Ureter (tissue), 1 donor: ENCODE measurements at places on chromosomes 7 and 10. TPM values are rescaled to one million over a fixed set of nuclear protein-coding genes. Genes with fewer than 3 reads are reported as not detected.

DNA sequence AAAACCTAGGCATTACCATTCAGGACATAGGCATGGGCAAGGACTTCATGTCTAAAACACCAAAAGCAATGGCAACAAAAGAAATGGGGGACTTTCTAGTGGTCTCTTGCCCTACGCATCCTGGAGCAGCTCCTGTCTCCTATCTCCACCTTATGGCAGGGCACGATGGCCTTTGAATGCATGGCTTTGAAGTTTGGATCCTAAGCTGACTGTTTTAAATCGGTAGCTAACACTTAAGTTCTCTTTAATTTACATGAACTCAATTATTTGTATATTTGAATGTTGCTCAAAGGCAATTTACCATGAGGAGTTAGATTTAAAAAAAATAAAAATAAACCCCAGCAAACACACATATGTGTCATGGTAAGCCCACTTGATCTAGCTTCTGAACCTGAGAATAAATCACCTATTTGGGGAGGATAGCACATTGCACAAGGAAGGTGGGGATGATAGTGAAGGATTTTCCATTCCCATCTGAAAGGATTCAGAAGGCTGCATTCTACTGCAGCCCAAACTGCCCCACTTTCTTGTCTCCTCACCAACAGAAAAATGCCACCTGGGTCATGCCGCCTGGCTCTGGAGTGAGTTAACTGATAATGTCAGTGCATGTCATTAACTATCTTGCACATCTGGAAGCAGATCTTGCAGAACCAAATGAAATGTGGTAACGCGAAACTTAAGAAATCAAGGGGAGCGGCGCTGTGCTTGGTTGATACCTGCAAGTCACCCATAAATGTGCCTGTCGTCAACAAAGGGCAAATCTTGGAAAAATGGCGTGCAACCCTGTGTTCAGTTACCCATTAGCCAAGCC, 12.4 kb downstream of the KLF6 start:
- no peak for DNase-seq

- DNase-seq, result no peak
These were observed 40.4 kb downstream of the PHTF2 start for GRCh38 chr7:77838929-77839491.

DNA sequence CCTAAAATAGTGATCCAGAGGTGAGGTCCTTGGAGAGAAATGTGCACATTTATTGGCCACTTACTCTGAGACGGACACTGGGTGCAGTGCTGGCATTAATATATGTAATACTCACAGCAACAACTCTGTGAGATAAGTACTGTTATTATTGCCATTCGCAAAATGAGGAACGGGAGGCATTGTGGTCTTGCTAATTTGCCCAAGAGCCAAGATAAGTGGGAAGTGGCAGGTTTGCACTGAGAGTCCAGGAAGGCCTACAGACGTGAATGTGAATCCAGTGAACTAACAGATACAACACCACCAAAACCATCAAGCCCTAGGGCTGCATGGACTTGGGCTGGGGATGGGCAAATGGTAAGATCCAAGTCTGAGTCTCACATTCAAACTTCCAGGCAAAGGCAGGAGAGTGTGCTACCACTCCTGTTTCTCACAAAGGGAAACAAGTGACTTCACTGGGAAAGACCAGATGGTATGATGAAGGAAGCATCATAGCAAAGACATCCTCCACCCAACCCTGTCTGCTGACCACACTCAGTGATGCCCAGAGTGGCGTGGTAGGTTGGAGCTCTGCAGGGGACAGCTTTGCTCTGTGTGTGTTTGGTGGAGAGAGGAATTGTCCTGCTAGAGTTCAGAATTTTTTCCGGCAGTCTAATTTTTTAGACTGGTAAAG, 19.2 kb downstream of the TMEM273 start:
- no peak for DNase-seq

DNA sequence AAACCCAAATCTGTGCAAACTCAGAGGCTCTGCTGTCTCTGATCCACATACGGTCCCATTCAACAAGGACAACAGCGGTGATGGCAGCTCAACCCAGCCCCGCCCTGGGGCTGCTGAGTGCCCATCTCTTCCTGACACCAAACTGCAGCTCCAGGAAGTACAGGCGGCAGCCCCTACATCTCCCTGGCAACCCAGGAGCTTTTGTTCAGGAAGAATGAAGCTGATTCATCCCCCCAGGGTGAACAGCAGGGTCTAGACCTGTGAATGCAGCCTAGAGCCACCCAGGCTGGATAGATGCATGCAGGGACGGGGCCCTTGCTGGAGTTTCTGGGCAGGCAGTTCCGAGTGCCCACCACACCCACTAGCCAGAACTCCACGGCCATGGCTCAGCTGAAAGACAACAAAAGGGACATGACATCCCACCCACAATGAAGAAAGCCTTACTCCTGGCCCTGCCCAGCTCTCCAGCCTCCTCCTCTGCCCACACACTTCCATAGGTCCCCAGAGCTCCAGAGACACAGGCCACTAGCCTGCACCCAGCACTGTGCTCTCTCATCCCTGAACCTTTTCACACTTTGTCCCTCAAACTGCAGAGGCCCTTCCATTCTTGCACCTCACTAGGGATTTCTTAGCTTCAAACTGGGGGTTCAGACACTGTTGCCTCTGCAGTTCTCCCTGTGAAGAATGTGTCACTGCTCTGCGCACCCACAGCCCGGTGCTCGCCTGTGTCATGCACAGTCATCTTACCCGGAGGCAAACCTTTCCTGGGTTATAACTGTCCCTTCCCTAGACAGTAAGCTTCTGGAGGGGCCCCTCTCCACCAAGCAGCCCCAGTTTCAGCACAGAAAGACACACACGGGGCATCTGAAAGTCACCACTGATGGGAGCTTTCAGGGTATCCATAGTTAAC, 99.1 kb downstream of the GRID1 start:
- peak; percentile 28 for DNase-seq

GRCh38 chr7:141039376-141039775, 24.6 kb upstream of the MRPS33 start:
- no peak for DNase-seq

- DNase-seq, result no peak
These were observed 29.8 kb downstream of the PDGFA start for GRCh38 chr7:489876-490275.

GRCh38 chr7:88314061-88314491, 7.4 kb upstream of the STEAP4 start:
- DNase-seq, result no peak

DNA sequence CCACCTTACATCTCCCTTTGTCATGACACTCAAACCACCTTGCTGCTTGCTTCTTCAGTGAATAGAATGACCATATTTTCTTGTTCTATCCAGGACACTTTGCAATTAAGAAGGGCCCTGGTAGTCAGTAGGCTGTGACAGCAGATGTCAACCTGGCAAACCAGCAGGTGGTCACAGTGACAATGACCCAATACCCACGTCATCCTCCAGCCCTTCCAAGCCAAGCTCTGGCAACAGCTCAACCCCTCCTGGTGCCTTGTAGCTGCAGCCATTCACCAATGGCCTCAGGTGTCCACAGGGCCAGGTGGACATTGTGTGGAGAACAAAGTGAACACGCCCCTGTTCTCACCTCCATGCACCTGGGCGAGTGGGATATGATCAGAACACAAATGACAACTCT, 87.6 kb upstream of the MACROH2A2 start:
- DNase-seq, result no peak

DNA sequence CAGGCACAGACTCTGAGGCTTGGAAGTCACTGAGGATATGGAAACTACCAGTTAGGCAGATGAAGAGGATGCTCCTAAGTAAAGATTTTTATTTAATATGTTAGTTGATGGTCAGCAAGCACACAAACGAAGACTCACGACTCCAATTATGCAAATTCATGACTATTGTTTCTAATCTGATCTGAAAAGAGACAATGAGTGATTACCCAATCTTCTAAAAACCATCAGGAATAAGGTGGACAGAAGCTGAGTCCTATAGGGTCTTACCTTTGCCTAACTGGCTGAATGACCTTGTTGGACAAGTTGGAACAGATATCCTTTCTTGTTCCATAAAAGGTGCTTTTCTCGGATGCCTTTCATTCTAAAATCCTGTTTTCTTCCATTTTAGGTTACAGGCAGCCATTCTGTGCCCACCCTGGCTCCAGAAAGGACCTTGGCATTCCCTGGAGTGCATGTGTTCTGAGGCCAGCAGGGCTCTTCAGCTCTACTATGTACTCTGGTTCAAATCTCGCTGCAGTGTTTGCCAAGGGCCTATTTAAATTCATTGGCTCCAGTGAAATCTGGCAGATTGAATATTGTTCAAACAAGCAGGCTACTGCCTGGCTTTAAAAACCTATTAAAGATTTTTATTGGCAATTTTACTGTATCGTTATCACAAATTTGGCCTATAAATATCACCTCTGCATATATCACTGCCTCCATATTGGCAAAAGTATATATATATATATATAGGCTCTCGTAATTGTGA, 77.5 kb downstream of the SLC25A13 start:
- no peak for DNase-seq

GRCh38 chr7:37417107-37417474, 31.6 kb downstream of the ELMO1 start:
- DNase-seq, result no peak

DNA sequence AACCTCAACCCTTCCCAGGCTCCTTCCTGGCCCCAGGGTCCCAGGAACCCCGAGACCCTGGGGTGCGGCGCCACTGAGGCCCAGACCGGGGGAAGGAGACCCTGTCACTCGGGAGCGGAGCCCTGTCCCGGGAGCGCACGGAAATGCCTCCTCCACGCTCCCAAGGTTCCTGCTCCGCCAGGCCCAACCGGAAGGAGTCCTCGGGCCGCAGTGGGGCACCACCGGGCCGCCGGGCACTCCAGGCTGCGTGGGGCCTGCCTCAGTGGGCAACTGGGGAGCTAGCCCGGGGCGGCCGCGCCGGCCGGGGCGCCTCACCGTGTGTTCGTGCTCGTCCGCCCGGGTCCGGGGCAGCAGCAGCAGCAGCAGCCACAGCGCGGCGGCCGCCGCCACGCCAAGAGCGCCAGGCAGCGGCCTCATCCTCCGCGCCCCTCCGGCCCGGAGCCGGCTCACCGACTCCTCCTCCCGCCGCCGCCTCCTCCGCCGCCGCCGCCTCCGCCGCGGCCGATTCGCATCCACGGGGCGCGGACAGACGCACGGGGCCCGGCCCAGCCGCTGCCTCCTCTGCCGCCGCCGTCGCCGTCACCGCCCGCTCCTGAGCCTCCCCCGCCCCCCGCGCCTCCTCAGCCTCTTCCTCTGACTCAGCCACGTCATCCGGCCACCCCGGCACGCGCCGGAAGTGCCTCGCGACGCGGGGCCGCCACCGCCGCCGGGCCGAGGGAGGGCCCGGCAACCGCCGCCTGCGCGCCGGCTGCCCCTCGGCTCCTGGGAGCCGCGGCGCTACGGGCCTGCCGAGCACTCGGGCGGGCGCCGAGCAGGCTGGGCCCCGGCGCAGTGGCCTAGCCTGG, at the start of gene TM9SF3:
Gene TM9SF3 (minus strand): TSS at position 594 of the 845 bp plus-strand sequence. CDS start 177 bp downstream, at position 417.
- peak; percentile 94 for DNase-seq

Gene DEPP1
- total RNA-seq, result 62.7 TPM

Gene TMEM196
- total RNA-seq, result 0.31 TPM

Gene GIMAP6
- 26.3 TPM for total RNA-seq

Gene HERC4
- 79.5 TPM for total RNA-seq

Gene RTKN2
- 0.78 TPM for total RNA-seq

Gene NOS3
- 50.7 TPM for total RNA-seq

Gene SEMA3A
- total RNA-seq, result 8.1 TPM

Gene BTBD16
- total RNA-seq, result 51.2 TPM
